ENCODE measurements at places on chromosomes 4 and X.

DNA sequence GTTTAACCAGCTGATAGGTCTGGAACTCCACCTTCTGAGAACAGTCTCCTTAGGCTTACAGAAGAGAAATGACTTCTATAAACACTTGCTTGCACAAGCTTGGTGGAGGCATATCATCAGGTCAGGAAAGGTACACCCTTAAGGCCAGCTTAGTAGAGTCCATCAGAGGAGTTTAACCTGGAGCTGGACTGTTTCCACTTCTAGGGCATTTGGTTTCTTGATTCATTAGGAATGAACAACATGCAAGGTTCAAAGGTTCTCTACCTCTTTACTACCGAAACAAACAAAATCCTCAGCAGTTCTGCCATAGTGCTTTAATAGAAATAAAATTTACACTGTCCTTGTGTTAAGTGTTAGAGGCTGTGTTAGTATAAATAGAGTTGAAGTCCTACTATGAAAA, 171.4 kb upstream of the NPY2R start:
- DNase-seq: no peak
- H3K4me1 ChIP-seq: no peaks in the 10 kb centered on the region
- no peak overlapping the region for H3K4me3 ChIP-seq
- no peaks in the 10 kb centered on the region for H3K27me3 ChIP-seq
- no peak overlapping the region for H3K27ac ChIP-seq
- no peaks in the 10 kb centered on the region for H3K36me3 ChIP-seq

GRCh38 chr4:1081689-1082040, 31.7 kb downstream of the RNF212 start:
- no peaks in the 10 kb centered on the region for H3K36me3 ChIP-seq
- no peak for DNase-seq
- H3K27ac ChIP-seq: no peak overlapping the region
- H3K27me3 ChIP-seq: no peaks in the 10 kb centered on the region
- H3K4me3 ChIP-seq: no peak overlapping the region

- no peaks in the 10 kb centered on the region for H3K4me1 ChIP-seq
- no peaks in the 10 kb centered on the region for H3K36me3 ChIP-seq
- no peaks in the 10 kb centered on the region for H3K27me3 ChIP-seq
- H3K27ac ChIP-seq: no peak overlapping the region
- H3K4me3 ChIP-seq: no peak overlapping the region
- DNase-seq: no peak
Observed at GRCh38 chrX:16429406-16429805, 220.6 kb upstream of the S100G start.

DNA sequence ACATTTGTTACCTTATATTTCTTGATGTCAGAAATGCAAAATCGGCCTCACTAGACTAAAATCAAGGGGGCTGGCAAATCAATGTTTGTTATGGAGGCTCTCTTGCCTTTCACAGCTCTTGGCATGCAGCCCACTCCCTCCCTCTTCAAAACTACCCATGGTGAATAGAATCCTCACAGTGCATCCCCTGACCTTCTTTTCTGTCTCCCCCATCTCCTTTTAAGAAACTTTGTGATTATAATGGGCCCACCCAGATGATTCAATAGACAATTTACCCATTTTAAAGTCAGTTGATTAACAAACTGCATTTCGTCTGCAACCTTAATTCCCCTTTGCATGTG, 184.0 kb downstream of the PCDH7 start:
- H3K4me1 ChIP-seq: no peaks in the 10 kb centered on the region
- no peak for DNase-seq
- no peak overlapping the region for H3K4me3 ChIP-seq
- H3K36me3 ChIP-seq: no peaks in the 10 kb centered on the region
- no peaks in the 10 kb centered on the region for H3K27me3 ChIP-seq
- H3K27ac ChIP-seq: no peak overlapping the region

GRCh38 chr4:2786794-2787229, 6.1 kb upstream of the SH3BP2 start:
- no peak for DNase-seq
- H3K36me3 ChIP-seq: no peaks in the 10 kb centered on the region
- H3K4me3 ChIP-seq: no peak overlapping the region
- peak overlapping the region; percentile 79 for H3K27ac ChIP-seq
- H3K27me3 ChIP-seq: no peaks in the 10 kb centered on the region

GRCh38 chrX:19179389-19179788, 57.1 kb upstream of the ADGRG2 start:
- no peak overlapping the region for H3K4me3 ChIP-seq
- DNase-seq: no peak
- no peak overlapping the region for H3K27ac ChIP-seq
- H3K36me3 ChIP-seq: no peaks in the 10 kb centered on the region

DNA sequence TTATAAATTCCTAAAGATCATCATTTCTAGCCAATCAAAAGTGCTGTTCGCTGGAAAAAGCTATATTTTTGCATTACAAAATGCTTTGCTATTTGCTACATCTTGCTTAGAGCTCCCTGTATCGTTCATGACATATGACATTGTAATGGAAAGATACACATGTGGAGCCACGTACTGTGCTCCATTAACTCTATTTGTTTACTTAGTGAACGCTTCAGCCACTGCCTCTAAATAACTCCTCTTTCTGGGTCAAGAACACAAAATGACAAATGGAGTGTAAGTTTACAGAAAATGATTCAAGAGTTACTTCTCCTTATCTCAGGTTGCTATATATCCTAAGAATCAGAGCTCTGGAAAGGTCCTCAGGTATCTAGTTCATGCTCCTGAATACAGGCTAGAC, 329.1 kb upstream of the SMIM31 start:
- no peak overlapping the region for H3K27ac ChIP-seq
- H3K36me3 ChIP-seq: no peaks in the 10 kb centered on the region
- no peak overlapping the region for H3K4me3 ChIP-seq
- H3K27me3 ChIP-seq: no peaks in the 10 kb centered on the region
- no peak for DNase-seq

DNA sequence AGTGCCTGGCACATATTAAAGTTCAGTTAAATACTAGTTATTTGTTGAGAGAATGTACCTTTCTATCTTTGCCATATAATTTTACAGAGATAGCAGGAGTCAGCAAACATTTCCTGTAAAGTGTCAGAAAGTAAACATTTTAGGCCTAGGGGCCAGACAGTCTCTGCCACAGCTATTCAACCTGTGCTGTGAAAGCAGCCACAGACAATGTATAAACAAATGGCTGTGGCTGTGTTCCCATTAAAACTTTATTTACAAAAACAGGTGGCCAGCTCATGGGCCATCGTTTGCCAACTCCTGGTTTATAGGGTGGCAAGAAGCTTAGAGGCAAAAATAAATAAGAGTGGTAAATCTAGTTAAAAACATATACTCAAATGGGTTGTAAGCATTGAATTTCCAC, 34.0 kb upstream of the BRS3 start:
- no peaks in the 10 kb centered on the region for H3K36me3 ChIP-seq
- H3K27me3 ChIP-seq: no peaks in the 10 kb centered on the region
- no peak for DNase-seq
- no peak overlapping the region for H3K27ac ChIP-seq
- no peak overlapping the region for H3K4me3 ChIP-seq

DNA sequence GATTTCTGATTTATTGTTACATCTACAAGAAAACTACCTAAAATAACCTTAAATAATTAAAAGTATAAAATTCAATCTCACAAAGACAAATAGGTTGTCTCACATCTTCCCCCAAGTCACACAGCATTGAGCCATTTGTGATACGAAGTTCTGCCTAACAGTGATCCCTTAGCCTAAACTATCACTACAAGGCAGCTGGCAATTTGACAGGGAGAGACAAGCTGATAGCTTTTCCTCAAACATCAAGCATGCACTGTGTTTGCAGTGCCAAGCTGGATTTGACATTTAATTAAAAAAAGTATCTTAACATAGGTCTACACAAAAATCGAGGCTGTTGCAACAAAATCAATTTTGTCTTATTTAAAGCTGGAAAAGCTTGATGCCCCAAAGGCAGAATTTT, 464.7 kb upstream of the TRAM1L1 start:
- H3K27ac ChIP-seq: no peak overlapping the region
- H3K4me1 ChIP-seq: no peaks in the 10 kb centered on the region
- H3K27me3 ChIP-seq: no peaks in the 10 kb centered on the region
- no peak overlapping the region for H3K4me3 ChIP-seq
- DNase-seq: no peak
- no peaks in the 10 kb centered on the region for H3K36me3 ChIP-seq

DNA sequence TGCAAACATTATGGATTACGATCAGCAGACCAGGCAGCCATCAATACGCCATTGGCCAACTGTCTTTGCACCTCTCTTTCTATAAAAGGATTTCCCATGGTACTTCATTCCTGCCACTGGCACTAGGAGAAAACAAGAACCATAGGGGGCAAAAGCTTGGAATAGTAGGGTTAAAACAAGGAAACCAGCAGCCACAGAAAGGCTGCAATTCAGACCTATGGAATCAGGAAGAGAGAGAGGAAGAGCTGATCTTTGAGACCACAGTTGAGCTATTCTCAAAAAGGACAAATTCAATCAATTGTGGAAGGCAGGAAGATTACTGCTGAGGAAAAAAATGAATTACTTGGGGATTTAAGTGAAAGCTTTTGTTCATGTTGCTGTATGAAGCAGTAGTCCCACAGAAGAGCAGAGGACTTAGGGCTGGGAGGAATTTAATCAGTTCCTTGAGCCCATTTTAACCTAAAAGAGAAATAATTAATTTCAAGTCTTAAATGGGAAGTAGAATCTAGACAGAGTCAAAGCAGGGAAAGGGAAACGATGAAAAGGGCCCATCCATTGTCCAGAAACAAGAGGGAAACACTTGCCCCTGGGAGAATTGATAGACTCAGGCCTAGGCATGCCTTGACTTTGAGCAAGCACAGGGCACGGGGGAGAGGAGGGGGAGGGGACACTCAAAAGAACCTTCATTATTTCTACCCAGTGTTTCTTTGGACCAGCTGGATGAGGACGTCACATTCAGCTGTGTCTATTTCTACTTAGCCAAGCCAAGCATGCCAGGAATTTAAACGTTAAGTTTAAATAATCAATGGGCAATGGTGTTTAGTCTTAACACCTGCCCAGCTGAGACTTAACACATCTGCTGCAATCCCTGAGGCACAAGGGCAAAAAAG, 50.7 kb downstream of the SCD5 start:
- H3K4me3 ChIP-seq: no peak overlapping the region
- no peaks in the 10 kb centered on the region for H3K36me3 ChIP-seq
- H3K27me3 ChIP-seq: no peaks in the 10 kb centered on the region
- no peaks in the 10 kb centered on the region for H3K4me1 ChIP-seq
- DNase-seq: no peak

- H3K4me3 ChIP-seq: no peak overlapping the region
- H3K27me3 ChIP-seq: no peaks in the 10 kb centered on the region
- peaks cover 6% of the 10 kb centered on the region for H3K4me1 ChIP-seq
- no peak overlapping the region for H3K27ac ChIP-seq
Observed at GRCh38 chrX:75151827-75152592, 4.1 kb downstream of the ABCB7 start.

GRCh38 chrX:13752141-13752540, 17.6 kb downstream of the OFD1 start:
- H3K4me3 ChIP-seq: no peak overlapping the region
- no peaks in the 10 kb centered on the region for H3K4me1 ChIP-seq
- H3K36me3 ChIP-seq: peaks cover 16% of the 10 kb centered on the region
